ENCODE measurements at places on chromosomes 6 and 20. TPM values are rescaled to one million over a fixed set of nuclear protein-coding genes. Genes with fewer than 3 reads are reported as not detected.

GRCh38 chr6:125792680-125793079 is 1.9 kb downstream of the NCOA7 start:
- H3K4me1 ChIP-seq, result peaks cover 43% of the 10 kb centered on the region
- no peaks in the 10 kb centered on the region for H3K36me3 ChIP-seq
- DNase-seq, result no peak
- no peaks in the 10 kb centered on the region for H3K27me3 ChIP-seq
- peak overlapping the region; percentile 43 for H3K27ac ChIP-seq
- peak overlapping the region; percentile 9 for H3K4me3 ChIP-seq

DNA sequence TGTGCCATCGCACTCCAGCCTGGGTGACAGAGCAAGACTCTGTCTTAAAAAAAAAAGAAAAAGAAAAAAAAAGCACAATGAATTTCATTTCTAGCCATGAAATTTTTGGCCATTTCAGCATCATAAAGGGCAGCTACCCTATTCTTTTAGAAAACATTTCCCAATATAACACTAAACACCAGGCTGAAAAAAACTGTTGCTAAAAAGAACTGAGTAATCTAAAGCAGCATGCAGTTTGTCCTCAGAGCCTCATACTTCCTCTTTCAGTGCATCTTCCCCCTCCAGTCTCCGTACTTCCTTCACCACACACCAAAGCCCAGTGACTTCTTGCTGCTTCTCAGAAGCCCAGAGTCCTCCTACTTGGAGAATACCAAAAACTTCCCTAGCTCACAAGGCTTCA is 5.6 kb upstream of the IFNGR1 start:
- H3K27ac ChIP-seq, result no peak overlapping the region
- peaks cover 6% of the 10 kb centered on the region for H3K4me1 ChIP-seq

DNA sequence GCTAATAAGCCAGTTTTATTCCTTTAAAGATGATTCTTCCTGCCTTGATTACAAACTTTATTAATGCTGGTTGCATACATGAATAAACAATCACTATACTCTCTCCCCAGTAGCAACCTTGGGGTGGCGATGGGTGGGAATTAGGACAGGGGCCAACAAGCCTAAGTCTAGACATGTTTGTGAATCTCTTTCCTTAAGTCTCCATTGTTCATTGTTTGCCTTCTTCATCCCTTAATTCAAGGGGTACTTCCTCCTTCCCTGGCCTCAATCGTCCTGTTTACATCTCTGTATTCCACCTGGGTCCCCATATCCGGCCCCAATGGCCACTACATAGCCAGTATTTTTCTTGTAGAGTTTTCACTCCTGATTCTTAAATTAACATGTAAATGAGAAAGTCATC is 66.0 kb downstream of the ARHGAP18 start:
- H3K4me3 ChIP-seq, result no peak overlapping the region
- H3K27me3 ChIP-seq, result no peaks in the 10 kb centered on the region
- no peaks in the 10 kb centered on the region for H3K36me3 ChIP-seq
- peak overlapping the region; percentile 59 for H3K27ac ChIP-seq
- DNase-seq, result no peak

- no peak overlapping the region for H3K4me3 ChIP-seq
- peaks cover 22% of the 10 kb centered on the region for H3K4me1 ChIP-seq
- H3K27me3 ChIP-seq, result no peaks in the 10 kb centered on the region
Observed at GRCh38 chr6:44037847-44038542, 89.3 kb downstream of the MRPL14 start.

- peaks cover 13% of the 10 kb centered on the region for H3K4me1 ChIP-seq
- no peaks in the 10 kb centered on the region for H3K36me3 ChIP-seq
- DNase-seq, result no peak
- no peak overlapping the region for H3K4me3 ChIP-seq
Observed at GRCh38 chr6:129353067-129353466, 356.9 kb downstream of the ARHGAP18 start.

DNA sequence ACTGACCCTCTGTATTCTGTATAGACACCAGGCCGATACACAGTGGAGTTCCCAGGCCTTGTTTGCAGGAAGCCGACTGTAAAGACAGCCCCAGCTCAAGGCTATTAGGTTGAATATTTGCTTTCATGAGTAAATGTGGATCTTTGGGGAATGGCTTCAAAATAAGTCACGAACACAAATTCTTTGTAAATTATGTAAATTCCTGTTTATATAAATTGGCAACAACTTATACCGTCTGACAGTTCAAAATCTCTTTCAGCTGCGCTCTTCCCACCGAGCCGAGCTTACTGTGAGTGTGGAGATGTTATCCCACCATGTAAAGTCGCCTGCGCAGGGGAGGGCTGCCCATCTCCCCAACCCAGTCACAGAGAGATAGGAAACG is 24.7 kb downstream of the EDN3 start:
- peaks cover 12% of the 10 kb centered on the region for H3K4me1 ChIP-seq
- no peak for DNase-seq
- H3K27me3 ChIP-seq, result peaks cover 48% of the 10 kb centered on the region
- no peak overlapping the region for H3K27ac ChIP-seq
- no peak overlapping the region for H3K4me3 ChIP-seq

- H3K4me1 ChIP-seq, result peaks cover 12% of the 10 kb centered on the region
- peaks cover 27% of the 10 kb centered on the region for H3K27me3 ChIP-seq
- DNase-seq, result no peak
- no peaks in the 10 kb centered on the region for H3K36me3 ChIP-seq
Observed at GRCh38 chr20:21018576-21018975, 87.6 kb downstream of the LINC00237 start.

- no peaks in the 10 kb centered on the region for H3K36me3 ChIP-seq
- peak overlapping the region; percentile 95 for H3K27ac ChIP-seq
- DNase-seq, result no peak
Observed at GRCh38 chr20:50321797-50322480, 131.3 kb downstream of the CEBPB start.

GRCh38 chr6:20402342-20403069 is 827 bp downstream of the E2F3 start:
- H3K27ac ChIP-seq, result peak overlapping the region; percentile 89
- H3K4me1 ChIP-seq, result peaks cover 17% of the 10 kb centered on the region
- DNase-seq, result peak; percentile 68
- H3K4me3 ChIP-seq, result peak overlapping the region; percentile 98
- H3K36me3 ChIP-seq, result peaks cover 4% of the 10 kb centered on the region
- H3K27me3 ChIP-seq, result peaks cover 3% of the 10 kb centered on the region

GRCh38 chr6:87093651-87094050 is 1.3 kb downstream of the CGA start:
- no peak for DNase-seq
- no peaks in the 10 kb centered on the region for H3K36me3 ChIP-seq
- H3K4me1 ChIP-seq, result no peaks in the 10 kb centered on the region
- H3K27me3 ChIP-seq, result peaks cover 5% of the 10 kb centered on the region
- H3K27ac ChIP-seq, result no peak overlapping the region

GRCh38 chr6:93584300-93584699 is 164.9 kb upstream of the EPHA7 start:
- no peak overlapping the region for H3K4me3 ChIP-seq

DNA sequence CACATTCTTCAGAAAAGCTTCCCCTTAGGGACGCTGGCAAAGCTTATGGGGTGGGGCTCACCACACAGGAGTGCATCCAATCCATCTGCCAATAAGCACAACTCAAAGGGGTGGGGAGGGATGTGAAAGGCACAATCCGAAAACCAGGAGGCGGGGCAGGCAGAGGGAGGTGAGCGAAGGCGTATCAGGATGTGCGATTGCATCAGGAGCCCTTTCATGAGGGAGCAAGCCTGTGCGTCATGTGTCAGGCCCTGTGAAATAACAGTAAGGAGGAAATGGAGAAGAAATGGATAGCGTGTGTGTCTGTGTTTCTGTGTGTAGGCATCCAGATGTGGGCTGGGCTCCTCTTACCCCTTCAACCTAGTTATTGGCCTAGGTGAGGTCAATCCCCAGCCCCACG is 382.4 kb upstream of the CDH4 start:
- no peak overlapping the region for H3K4me3 ChIP-seq
- H3K4me1 ChIP-seq, result no peaks in the 10 kb centered on the region

DNA sequence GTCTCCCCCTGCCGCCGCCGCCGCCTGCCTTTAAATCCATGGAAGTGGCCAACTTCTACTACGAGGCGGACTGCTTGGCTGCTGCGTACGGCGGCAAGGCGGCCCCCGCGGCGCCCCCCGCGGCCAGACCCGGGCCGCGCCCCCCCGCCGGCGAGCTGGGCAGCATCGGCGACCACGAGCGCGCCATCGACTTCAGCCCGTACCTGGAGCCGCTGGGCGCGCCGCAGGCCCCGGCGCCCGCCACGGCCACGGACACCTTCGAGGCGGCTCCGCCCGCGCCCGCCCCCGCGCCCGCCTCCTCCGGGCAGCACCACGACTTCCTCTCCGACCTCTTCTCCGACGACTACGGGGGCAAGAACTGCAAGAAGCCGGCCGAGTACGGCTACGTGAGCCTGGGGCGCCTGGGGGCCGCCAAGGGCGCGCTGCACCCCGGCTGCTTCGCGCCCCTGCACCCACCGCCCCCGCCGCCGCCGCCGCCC is 474 bp downstream of the CEBPB start:
- H3K27ac ChIP-seq, result no peak overlapping the region
- H3K4me3 ChIP-seq, result peak overlapping the region; percentile 66
- no peaks in the 10 kb centered on the region for H3K27me3 ChIP-seq
- H3K36me3 ChIP-seq, result no peaks in the 10 kb centered on the region
- DNase-seq, result peak; percentile 60
- H3K4me1 ChIP-seq, result peaks cover 21% of the 10 kb centered on the region

DNA sequence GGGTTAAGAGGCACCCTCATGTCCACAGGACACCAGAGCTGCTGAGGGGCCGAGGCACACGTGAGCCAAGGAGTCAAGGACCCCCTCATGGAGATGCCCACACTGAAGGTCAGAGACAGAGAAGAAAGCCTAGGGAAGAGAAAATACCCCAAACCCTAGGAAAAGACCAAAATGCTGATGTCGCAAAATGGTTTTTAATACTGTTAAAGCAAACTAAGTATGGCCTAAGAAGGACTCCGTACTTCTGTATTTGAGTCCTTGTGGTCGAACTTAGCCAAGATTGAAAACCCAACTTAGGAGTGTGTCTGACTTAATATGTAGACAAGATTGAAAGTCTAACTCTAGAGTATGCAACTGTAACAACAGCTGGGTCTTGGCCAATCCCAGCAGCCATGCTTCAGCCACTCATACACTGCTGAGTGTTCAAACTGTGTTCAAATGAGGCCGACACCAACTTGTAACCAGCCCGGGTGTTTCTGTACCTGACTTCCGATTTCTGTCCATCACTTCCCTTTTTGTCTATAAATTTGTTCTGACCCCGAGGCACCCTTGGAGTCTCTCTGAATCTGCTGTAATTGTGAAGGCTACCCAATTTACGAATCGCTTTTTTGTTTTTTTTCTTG is 92.6 kb upstream of the AGPAT4 start:
- peaks cover 5% of the 10 kb centered on the region for H3K36me3 ChIP-seq
- H3K27me3 ChIP-seq, result no peaks in the 10 kb centered on the region
- H3K4me3 ChIP-seq, result no peak overlapping the region
- H3K27ac ChIP-seq, result no peak overlapping the region
- no peaks in the 10 kb centered on the region for H3K4me1 ChIP-seq
- no peak for DNase-seq

- no peaks in the 10 kb centered on the region for H3K36me3 ChIP-seq
- no peak overlapping the region for H3K27ac ChIP-seq
- H3K4me3 ChIP-seq, result no peak overlapping the region
- peaks cover 52% of the 10 kb centered on the region for H3K4me1 ChIP-seq
- DNase-seq, result no peak
Observed at GRCh38 chr20:50516180-50516934, 6.2 kb downstream of the PTPN1 start.

GRCh38 chr6:140271759-140272377 is 897.4 kb upstream of the CITED2 start:
- DNase-seq, result no peak
- no peak overlapping the region for H3K27ac ChIP-seq
- no peak overlapping the region for H3K4me3 ChIP-seq
- no peaks in the 10 kb centered on the region for H3K36me3 ChIP-seq
- peaks cover 6% of the 10 kb centered on the region for H3K4me1 ChIP-seq
- no peaks in the 10 kb centered on the region for H3K27me3 ChIP-seq

DNA sequence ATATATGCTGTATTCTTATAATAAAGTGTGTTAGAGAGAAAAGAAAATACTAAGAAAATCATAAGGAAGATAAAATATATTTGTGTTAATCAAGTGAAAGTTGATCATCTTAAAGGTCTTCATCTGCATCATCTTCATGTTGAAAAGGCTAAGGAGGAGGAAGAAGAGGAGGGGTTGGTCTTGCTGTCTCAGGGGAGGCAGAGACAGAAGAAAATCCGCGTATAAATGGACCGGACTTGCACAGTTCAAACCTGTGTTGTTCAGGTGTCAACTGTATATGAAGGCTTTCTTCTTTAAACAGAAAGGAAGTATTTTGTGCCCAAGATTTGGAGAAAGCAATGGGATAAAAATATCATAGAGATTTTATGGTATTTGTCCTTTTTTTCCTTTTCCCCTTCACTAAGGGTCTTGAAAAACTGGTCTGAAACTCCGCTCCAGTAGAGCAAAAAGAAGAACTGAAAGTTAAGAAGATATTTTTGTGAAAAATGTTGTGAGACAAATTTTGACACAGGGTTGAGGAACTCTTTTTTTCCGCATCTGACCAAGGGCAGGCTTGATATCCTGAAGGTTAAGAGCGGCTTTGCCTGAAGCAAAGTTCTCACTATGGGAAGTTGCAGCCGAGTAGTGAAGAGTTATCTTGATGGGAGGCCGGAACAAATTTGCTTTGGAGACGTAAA is 350.7 kb downstream of the LAMA2 start:
- no peak for DNase-seq
- H3K36me3 ChIP-seq, result peaks cover 22% of the 10 kb centered on the region
- no peak overlapping the region for H3K27ac ChIP-seq
- H3K4me3 ChIP-seq, result no peak overlapping the region
- H3K4me1 ChIP-seq, result peaks cover 18% of the 10 kb centered on the region

DNA sequence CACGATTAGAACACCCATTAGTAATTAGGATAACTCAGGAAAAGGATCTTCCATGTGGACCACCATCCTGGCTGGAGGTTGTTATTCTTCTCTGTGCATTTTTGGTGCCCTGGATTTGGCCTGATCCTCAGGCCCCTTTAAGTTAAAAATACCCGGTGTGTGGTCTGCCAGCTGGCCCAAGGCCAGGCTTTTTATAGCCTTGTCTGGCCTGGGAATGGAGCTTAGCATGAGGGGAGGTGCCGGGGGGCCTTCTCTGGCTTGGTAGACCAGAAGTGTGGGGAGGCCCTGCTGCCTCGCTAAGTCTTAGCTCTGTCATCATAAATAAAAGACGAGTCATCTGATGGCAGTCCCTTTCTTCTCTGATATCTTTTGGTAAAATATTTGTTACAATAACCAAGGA is 71.4 kb downstream of the ARID1B start:
- H3K27me3 ChIP-seq, result no peaks in the 10 kb centered on the region
- H3K4me3 ChIP-seq, result peak overlapping the region; percentile 24
- peak overlapping the region; percentile 87 for H3K27ac ChIP-seq
- H3K36me3 ChIP-seq, result peaks cover 5% of the 10 kb centered on the region

Gene GFRAL
- total RNA-seq, result not detected

Gene FAM162B
- total RNA-seq, result 1.1 TPM

Gene MYBL2
- total RNA-seq, result 24.3 TPM

Gene CTAGE9
- not detected for total RNA-seq

Gene C20orf144
- total RNA-seq, result 0.09 TPM

Gene RIMS1
- 6.0 TPM for total RNA-seq

Gene IMPG1
- total RNA-seq, result not detected

Gene POU5F1
- total RNA-seq, result 0.47 TPM

Gene PNPLA1
- total RNA-seq, result 0.14 TPM

Gene EBF4
- total RNA-seq, result 78.8 TPM

Gene NOX3
- total RNA-seq, result not detected

Measured in mesothelial cell of epicardium (in vitro differentiated cells).